ENCODE measurements at places on chromosomes 1 and 21. TPM values are rescaled to one million over a fixed set of nuclear protein-coding genes. Genes with fewer than 3 reads are reported as not detected.
A peak's percentile ranks its signal among the peaks of the same experiment; 100 is the strongest.

DNA sequence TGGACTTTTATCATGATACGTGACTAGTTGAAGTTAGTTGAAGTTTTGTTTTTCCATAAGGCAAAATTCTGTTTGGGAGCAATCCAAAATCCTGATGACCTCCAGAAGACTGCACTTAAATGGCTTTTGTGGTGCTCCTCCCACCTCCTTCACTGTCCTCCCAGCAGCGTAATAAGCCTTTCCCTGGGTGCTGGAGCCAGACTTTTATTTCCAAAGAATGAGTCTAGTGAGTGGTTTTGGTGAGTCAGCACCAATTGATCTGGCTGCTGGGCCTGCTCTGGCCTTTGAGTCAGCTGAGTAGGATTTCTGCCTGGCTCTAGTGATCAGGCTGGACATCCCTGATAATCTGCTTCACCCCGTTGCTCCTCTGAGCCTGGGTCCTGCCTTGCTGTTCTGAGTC lies 21.7 kb upstream of the KCND3 start:
- peak; percentile 19 for DNase-seq

DNA sequence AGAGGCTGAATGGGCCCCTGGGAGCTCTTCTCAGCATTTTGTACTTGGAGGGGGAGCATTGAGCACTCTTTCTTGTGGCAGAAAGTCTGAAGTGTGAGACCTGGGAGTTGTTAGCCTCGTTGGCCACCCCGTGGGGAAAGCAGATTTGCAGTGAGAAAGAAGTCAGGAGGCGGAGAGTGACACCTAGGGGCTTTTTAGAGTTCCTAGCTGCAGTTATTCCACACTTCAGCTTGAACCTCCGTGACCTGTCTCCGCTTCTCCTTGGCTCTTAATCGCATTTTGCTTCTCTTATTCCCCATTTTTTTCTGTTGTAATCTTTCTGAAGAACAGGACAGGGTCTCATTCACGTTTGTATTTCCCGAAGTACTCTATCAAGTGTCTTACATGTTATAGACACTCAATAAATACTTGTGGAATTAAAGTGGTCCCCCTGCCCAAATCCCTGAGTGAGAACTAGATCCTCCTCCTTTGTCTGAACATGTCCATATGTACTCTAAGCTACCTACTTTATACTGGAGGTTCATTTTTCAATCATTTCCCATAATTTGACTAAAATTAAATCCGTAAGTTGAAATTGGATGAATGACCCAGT lies 14.5 kb upstream of the C1orf141 start:
- peak; percentile 66 for DNase-seq

GRCh38 chr1:201499191-201499590 lies 7.7 kb downstream of the CSRP1 start:
- no peak for DNase-seq

The CFHR5 gene
- not detected for total RNA-seq

GRCh38 chr1:56563568-56563967 lies 15.8 kb downstream of the PLPP3 start:
- no peak for DNase-seq

DNA sequence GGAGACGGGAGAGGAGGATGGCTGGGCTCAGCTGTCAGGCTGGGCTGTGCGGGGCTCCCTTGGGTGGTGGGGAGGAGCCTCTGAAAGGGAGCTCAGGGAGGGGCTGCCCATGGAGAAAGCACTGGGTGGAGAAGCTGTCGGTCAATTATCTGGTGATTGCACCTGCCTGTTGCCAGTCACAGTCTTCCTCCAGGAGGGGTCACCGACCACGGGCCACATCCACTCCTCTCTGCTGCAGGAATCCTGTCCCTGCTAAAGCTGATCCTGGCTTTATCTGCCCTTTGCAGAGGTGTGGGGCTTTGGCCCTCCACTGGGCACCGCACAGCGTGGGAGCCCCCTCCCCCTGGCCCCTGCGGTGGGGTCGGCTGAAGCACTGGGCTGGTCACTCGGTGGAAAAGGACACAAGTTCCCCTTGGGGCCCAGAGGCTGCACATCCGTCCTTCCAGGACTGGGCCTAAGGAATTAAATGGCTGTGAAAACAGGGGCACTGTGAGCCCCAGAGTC lies 21.8 kb upstream of the COL18A1 start:
- DNase-seq: no peak

The CELA2B gene
- not detected for total RNA-seq

DNA sequence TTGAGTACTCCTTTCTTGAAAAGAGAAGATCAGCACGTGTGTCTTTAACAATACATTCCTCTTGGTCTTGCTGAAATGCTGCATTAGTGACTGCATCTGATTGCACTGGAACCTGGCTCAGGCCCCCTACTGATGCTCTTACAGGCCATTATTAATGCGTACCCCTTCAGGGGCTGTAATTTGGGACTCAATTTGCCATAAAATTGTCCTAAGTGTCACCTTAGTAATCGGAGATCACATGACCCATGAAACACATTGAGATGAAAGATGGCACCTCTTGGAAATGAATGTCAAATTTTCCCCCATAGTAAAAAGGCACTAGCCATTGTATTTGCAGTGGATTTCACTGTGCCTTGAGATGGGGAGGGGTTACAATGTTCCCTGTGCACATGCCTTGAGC lies 563.3 kb downstream of the KIF26B start:
- no peak for DNase-seq

All from A172 (cell line).